ENCODE measurements at places on chromosomes 5 and 9.

GRCh38 chr5:124872615-124873014 lies 126.2 kb upstream of the ZNF608 start:
- no peak for DNase-seq

DNA sequence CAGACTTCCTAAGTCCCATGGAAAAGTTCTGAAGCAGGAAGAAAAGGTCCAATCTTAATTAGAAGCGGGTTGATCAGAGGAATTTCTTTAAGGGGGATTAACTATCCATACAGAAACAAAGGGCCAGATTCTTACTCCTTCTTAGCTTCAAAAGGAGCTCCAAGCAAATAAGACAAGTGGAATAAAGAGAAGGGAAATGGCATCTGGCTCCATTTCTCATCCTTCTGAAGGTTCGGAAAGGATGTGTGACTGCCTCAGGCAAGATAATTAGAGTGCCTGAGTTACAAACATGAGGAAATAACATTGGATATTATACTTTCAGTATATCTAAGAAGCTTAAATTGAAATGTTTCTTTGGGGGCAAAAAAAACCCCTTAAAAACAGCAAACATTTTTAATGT lies 88.1 kb upstream of the ADAMTS19 start:
- DNase-seq: no peak

- no peak for DNase-seq
Measured at GRCh38 chr5:77145666-77146065, 58.6 kb upstream of the ZBED3 start.

DNA sequence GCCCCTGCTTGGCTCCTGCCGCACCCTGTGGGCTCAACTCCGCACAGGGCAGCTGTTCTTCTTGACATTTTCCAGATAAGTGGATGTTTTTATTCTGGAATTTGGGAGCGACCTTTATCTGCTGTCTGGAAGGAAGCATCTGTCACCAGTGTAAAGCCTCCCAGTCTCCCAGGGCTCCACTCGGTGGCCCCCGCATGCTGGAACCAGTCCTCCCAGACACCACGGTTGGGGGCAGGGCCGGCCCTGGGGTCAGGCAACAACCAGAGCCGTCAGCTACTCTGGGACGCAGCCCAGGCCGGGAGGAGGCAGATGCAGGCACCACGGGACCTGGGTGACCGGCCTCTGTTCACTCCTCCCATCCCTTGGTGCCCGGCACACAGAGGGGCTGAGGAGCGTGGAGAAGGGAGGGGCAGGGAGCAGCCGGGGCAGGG lies 92.8 kb upstream of the ADAMTS2 start:
- DNase-seq: no peak

- DNase-seq: no peak
Measured at GRCh38 chr5:137214446-137215189, 284.5 kb downstream of the SPOCK1 start.

- DNase-seq: peak; percentile 22
Measured at GRCh38 chr5:68424799-68425537, 209.4 kb downstream of the PIK3R1 start.

DNA sequence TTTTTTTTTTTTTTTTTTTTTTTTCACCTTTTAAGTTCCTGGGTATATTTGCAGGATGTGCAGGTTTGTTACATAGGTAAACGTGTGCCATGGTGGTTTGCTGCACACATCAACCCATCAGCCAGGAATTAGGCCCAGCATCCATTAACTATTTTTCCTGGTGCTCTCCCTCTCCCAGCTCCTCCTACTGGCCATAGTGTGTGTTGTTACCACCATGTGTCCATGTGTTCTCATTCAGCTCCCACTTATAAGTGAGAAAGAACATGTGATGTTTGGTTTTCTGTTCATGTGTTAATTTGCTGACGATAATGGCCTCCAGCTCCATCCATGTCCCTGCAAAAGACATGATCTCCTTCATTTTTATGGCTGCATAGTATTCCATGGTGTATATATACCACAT lies 350.5 kb downstream of the MAN2A1 start:
- no peak for DNase-seq

GRCh38 chr9:75545287-75545686 lies 345.2 kb upstream of the PCSK5 start:
- DNase-seq: no peak
